G401 (cell line): ENCODE measurements at places on chromosomes 3 and 15. TPM values are rescaled to one million over a fixed set of nuclear protein-coding genes. Genes with fewer than 3 reads are reported as not detected.

ZMYND10 gene
- total RNA-seq: 10.1 TPM in 1 of 2 replicates, not detected in the other

C15orf62 gene
- 3.1 and 4.0 TPM in 2 replicates for total RNA-seq

ADAMTS7 gene
- 6.1 and 8.1 TPM in 2 replicates for total RNA-seq

SLC25A20 gene
- total RNA-seq: 16.0 and 30.1 TPM in 2 replicates

SLC9A9 gene
- not detected in 2 replicates for total RNA-seq

FNDC3B gene
- 12.7 and 22.9 TPM in 2 replicates for total RNA-seq

GLDN gene
- total RNA-seq: not detected in 2 replicates

IFRD2 gene
- total RNA-seq: 88.7 and 97.4 TPM in 2 replicates

RBMS3 gene
- 0.20 and 2.3 TPM in 2 replicates for total RNA-seq

- DNase-seq: no peak
Measured at GRCh38 chr3:20914310-20914709, 728.3 kb upstream of the SGO1 start.

GRCh38 chr15:90720131-90720530 is 3.0 kb downstream of the BLM start:
- no peak for DNase-seq

DNA sequence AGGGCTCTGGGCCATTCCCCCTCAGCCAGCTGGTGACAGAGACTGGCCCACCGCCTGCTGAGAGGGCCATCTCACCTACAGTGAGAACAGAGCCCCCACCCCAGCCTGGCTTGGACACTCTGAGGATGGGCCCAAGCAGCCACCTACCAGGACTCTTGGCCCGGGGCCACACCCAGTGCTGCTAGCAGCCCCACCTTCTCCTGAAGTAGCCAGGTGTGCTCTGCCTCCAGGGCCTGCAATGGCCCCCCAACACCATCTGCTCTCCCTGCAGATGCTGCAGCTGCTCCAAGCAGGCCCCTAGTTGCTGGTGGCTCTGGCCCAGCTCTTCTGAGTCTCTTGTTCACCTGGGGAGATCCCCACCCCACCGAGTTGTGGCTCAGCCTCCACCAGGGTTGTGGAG is 6.8 kb upstream of the CLK3 start:
- DNase-seq: no peak

GRCh38 chr15:72797338-72797689 is 13.8 kb upstream of the ADPGK start:
- no peak for DNase-seq

GRCh38 chr3:157572559-157573270 is 69.5 kb upstream of the VEPH1 start:
- peak; percentile 44 for DNase-seq

- DNase-seq: no peak
Measured at GRCh38 chr15:62135532-62136134, 29.5 kb downstream of the C2CD4B start.

DNA sequence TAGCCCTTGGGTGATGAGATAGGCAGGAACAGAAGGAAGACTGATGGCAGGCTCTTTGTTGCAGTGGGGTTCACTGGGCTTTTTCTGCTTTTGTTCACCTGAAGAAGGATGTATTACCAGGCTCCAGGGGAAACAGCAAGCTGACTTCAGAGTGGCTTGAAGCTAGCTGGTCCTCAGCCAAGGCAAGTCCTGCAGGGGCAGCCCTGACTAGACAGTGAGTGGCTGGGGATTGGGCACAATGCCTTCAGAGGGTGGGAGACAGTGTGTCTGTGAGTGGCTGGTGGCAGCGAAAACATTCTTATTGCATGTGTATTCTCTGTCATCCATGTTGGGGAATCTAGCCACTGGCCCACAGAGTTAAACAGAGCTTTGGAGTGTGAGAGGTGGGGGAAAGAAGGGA is 2.3 kb upstream of the TEX264 start:
- DNase-seq: no peak

GRCh38 chr3:33139996-33140395 is 26.2 kb downstream of the CRTAP start:
- no peak for DNase-seq

DNA sequence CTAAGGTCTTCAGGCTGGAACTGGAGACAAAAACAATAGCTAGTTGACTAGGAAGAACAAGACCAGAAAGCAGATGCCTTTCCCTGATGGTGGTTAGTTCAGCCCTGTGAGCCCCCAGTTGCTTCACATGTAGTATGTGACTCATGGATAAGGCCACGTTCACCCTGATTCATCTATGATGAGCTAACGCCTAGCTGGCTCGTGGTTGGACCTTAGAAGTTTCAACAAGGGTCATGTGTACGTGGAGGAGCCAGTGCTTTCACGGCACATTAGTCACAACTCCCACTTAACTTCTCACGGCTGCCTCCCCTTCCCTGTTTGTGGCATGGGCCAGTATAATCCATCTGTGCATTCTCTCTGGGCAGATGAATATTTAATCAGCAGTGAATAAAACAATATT is 20.6 kb downstream of the COL8A1 start:
- DNase-seq: no peak

GRCh38 chr3:101879623-101880284 is 30.4 kb downstream of the NFKBIZ start:
- DNase-seq: no peak

DNA sequence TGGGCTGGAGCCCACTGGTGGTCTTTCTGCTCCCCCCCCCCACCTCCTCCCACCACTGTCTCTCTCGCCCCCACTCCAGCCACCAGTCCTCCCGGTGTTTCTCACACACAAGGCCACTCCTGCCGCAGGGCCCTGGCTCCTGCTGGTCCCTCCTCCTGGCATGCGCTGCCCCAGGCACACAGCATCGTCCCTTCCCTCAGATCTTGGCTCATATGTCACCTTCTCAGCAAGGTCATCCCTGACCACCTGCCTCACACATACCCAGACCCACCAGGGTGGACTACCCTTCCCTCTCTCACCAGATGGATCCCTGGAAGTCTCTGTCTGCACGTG is 101.5 kb upstream of the IQSEC1 start:
- DNase-seq: no peak

- no peak for DNase-seq
Measured at GRCh38 chr3:11716573-11717290, 73.0 kb upstream of the VGLL4 start.

DNA sequence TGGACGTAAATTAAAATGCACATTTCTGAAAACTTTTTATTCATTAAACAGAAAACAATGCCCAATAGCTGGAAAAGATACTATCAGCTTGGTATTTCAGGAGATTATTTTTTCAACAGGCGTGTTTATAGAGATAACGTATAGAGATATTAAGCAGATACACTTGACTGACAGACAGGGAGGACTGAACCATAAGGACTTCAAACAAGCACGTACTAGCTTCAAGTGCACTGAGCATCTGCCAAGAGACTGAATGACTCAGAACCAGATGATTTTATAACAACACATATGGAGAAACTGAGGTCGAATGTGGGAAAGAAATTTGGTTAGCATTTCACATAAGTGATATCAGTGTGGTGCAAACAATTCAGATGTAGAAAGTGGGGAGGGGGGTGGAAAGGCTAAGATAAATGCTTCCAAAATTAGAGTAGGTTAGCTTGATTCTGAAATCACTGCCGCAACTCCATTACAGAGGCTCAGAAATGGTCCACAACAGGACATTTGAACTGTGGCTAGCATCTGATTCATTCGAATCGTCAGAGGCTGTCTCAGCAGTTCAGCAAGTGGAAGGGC is 103.5 kb downstream of the SEMA6D start:
- DNase-seq: no peak

DNA sequence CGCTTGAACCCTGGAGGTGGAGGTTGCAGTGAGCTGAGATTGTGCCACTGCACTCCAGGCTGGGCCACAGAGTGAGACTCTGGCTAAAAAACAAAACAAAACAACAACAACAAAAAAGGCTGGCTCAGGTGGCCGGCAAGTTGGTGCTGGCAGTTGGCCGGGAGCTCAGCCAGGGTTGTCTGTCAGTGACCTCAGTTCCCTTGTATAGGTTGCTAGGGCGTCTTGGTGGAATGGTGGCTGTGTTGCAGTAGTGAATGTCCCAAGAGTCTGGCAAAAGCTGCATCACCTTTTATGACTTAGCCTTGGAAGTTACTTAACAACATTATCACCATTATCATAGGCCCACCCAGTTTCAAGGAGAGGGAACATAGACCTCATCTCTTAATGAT is 40.6 kb downstream of the ASB7 start:
- DNase-seq: no peak

DNA sequence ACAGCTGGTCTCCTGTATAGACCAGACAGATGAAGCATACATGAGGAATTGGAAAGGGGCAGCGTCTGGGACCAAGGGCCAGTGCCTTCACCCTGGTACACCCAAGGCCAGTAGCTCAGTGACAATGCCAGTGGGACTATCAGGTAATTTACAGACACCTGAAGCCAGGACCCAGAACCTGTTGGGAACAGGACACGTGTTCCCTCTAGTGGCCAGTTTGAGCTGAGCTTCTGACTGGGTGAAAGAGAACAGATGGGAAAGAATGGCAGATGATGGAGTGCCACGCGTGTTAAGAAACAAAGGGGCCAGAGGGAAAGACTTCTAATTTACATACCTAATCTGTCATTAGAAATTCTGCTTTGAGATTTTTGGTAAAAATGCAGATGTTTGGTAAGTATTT is 5.1 kb upstream of the SLC25A38 start:
- peak; percentile 63 for DNase-seq

- no peak for DNase-seq
Measured at GRCh38 chr3:151478335-151478697, 17.5 kb upstream of the IGSF10 start.

DNA sequence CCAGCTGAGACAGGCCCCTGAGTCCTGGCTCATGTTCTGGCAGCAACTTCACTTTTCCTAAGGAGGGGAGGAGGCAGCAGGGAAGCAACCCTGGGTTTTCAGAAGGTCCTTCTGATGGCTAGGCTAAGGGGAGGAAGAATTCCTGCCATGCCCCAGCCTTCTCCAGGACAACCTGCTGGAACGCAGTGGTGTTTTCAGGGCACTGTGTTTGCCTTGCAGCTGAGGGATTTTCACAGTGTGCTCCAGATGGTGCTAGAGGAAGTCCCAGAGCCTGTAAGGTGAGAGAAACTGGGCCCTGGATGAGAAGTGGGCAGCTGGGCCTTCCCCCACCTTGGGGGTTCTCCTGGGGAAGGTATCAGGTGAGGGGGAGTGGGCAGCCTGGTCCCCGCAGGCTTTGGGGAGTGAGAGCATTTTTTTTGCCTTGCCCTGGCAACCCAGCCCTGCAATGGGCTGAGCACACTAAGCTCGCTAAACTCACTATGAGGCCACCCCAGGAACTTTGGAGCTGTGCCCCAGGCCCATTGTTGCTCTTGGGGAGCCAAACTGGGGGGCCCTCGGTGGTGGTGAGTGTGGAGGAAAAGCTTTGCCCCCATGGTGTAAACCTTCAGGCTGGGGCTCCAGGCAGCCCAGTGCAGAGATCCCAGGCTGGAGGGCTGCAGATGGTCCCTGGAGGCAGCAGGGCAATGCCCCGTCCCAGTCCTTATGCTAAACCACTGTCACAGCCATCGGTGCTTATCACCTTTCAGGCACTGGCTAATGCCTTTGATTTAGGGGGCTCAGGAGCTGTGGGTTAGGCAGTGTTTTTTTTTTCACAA is 41.1 kb downstream of the ACAA1 start:
- DNase-seq: no peak

- DNase-seq: no peak
Measured at GRCh38 chr3:53833700-53834099, 12.5 kb downstream of the CHDH start.

DNA sequence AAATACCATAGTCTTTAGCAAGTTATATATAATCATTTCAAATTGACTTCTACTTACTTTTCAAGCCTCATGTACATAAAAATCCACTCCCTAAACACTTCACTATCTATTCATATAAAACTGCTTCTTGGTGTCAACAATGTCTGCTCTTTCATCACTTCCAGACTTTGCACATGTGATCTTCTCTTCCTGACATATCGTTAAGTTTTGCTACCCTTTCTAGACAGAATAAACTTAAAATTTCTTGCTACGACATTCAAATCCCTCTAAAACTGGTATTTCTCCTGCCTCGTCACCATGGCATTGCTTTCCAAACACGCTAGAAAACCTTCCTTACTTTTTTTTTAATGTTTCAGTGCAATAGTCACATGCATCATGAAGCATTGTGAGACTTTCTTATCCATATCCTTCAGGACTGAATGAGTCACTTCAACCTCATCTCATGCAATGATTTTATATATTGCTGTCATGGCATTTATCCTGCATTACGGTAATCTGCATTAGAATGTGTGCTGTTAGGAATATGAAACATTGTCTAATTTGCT is 122.8 kb downstream of the GMNC start:
- no peak for DNase-seq

- no peak for DNase-seq
Measured at GRCh38 chr3:15345066-15345607, 12.8 kb upstream of the SH3BP5 start.

DNA sequence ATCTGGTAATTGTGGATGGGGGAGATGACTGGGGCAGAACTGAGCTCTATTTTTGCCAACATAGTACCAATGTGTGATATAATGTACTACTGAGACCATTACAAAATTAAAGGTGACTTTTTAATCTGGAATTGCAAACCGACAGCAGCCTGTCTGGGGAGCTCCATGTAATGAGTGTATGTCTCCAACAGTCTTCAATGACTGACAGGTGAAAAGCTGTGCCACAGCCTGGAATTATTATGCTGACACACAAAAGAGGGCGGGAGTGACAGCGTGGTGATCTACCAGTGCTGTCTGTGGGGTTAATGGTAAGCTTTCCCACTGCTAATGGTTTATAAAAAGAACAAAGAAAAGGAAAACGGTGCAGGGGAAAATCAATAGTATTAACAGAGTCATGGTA is 143.4 kb downstream of the CLSTN2 start:
- no peak for DNase-seq

DNA sequence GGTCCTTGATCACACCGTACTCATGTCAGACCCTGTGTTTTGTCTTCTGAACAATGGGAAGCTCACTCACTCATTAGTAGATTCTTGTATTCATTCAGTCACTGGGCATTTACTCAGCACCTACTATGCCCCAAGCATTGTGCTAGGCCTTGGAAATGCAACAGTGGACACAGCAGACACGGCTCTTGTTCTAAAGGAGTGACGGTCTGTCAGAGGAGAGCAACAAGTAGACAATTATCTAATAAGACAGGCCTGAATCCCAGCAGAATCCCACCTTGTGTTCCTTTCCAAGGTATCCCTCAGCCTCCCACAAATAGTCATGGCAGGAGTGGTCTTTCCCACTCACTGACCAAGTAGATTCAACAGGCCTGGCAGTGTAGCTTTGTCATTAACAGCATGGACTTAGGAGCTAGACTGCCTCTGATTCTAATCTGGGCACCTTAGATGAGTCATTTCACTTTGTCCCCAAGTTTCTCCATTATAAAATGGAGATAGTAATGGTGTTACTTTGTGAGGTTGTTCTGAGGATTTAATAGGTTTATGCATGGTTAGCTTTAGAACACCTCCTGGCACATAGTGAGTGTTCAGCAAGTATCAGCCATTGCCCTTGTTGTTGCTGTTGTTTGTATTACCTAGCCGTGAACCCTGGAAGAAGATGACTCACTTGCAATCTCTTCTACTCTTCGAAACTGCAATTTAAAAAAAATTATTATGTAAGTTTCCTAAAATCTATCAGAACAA is 69.1 kb downstream of the SSUH2 start:
- DNase-seq: no peak
